ENCODE measurements at places on chromosomes 12 and 14.

GRCh38 chr12:103829092-103829491, 11.9 kb downstream of the NT5DC3 start:
- no peak for DNase-seq

GRCh38 chr12:52204095-52204930, 12.5 kb upstream of the KRT80 start:
- DNase-seq, result no peak

GRCh38 chr14:68734231-68734732, 58.6 kb downstream of the ZFP36L1 start:
- peak; percentile 72 for DNase-seq

- no peak for DNase-seq
Observed at GRCh38 chr12:64057706-64058105, 164.4 kb downstream of the KICS2 start.

DNA sequence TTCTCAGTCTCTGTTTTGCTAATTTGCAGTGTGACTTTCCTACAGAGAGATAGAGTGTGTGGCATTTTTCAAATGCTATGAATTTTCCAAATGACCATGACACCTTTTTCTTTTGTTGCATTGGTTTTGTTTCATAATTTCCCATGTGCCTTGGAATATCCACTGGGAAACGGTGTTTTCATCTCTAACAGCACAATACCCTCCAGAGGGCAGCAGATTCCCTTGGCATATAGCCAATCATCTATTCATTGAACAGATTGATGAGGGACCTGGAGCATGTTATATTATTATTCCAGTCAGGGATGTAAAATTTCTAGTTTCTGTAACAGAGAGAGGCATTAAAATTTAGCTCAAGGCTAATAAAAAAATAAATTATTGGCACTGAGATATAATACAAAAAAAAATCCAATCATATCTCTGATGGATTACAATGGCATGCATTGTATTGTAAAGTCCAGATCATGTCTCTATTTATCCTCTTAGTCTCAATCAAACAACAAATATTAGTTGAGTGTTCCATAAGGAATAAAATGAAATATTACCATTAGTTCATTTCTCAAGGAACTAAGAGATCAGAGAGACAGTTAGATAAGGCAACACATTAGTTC, 29.6 kb upstream of the NTN4 start:
- peak; percentile 3 for DNase-seq

- no peak for DNase-seq
Observed at GRCh38 chr12:107352347-107353081, 259.2 kb upstream of the CRY1 start.

DNA sequence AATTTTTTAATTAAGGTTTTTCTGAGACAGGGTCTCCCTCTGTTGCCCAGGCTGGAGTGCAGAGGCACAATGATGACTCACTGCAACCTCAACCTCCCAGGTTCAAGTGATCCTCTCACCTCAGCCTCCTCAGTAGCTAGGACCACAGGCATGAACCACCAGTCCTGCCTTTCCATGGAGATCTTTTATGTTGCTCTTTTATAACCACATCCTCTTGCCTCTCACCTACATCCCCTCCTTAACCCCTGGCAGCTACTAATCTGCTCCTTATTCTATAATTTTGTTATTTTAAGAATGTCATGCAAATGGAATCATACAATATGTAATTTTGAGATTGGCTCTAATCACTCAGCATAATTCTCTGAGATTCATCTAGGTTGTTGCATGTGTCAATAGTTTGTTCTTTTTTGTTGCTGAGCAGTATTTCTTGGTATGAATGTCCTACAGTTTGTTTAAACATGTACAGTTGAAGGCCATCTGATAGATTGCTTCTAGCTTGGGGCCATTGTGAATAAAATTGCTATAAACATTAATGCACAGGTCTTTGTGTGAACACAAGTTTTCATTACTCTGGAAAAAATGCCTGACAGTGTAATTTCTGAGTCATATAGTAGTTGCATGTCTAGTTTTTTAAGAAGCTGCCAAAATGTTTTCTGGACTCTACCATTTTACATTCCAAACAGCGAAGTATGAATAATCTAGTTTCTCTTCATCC, 249.2 kb upstream of the AMIGO2 start:
- peak; percentile 18 for DNase-seq

- no peak for DNase-seq
Observed at GRCh38 chr12:105427883-105428282, 97.4 kb downstream of the C12orf75 start.

DNA sequence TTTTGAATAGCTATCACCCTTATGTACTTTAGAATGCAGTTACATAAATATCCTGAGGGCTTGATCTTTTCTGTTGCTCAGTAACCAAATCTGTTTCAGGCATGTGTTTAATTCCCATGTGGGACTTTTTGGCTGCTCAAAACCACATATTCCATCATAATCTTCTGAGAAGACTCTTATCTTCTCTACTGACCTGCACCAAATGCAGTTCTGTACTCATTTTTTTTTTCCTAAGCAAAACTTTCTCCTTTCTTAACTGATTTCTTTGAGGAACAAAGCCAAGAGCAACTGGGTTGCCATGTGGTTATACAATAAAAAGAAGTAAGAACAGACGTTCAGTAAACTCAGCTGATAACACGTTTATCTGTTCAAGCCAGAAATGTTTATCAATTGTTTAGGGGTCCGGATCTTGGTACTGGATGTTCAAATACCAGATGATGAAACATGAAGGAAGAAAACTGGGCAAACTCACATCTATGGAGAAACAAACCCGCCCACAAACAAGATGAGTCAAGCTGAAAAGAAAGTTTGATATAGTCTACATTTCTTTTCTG, 50.1 kb downstream of the TMEM132C start:
- no peak for DNase-seq

- DNase-seq, result peak; percentile 72
Observed at GRCh38 chr12:70366581-70367257, 629 bp downstream of the KCNMB4 start.

GRCh38 chr12:114666746-114667668, 17.0 kb downstream of the TBX3 start:
- no peak for DNase-seq

- no peak for DNase-seq
Observed at GRCh38 chr14:100668352-100668751, 58.3 kb upstream of the DLK1 start.

- no peak for DNase-seq
Observed at GRCh38 chr14:61647704-61648103, 47.6 kb upstream of the HIF1A start.

DNA sequence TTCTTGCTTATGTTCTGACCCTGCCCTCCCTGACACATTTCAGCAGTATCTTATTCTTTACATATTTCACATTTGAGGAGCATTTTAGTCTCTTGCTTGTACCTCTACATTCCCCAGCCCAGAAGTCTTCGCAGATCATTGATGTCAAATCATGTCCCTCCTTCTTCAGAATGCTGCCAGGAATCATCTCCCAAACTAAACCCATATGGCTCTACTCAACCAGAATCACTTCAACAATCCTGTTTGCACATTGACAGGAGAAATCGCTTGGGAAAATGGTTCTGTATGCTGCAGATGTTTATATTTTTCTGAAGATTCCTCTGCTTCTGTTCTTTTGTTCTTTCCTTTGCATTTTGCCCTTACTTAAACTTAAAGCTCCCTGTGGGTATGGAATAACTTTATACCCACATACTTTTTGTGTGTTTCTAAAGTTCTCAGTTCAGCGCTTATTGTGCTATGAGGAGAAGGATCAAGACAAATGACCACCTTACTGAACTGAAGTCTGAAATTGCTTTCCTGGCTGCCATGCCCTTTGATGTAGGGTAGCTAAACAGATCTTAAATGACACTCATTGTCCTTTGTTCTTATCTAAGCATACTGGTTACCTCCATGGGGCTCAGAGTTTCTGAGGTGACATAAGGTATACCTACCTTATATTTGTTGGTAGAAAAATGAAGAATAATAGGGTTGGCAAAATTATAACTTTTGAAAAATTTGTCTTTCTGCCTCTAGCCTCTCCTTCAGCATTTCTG, 134.6 kb downstream of the SLC25A21 start:
- DNase-seq, result no peak

- DNase-seq, result no peak
Observed at GRCh38 chr12:63068857-63069442, 82.1 kb downstream of the AVPR1A start.

DNA sequence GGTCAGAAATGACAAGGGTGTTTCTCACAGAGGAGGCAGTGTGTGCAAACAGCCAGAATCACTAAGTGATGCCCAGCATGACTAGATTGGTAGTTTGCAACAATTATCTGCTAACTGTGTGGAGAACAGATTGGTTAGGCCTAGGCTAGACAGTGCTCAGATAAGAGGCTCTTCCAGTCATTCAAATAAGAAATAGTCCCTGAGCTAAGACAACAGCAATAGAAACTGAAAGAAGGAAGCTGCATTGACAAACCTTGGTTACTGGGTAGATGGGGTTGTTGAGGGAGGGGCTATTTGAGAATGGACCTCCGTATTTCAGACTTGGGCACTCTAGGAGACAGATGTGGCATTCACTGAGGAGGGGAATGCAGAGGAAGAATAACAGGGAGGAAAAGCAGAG, 255.0 kb upstream of the NPAS3 start:
- DNase-seq, result no peak

GRCh38 chr14:28785096-28785952, 18.7 kb downstream of the FOXG1 start:
- DNase-seq, result no peak

- DNase-seq, result no peak
Observed at GRCh38 chr14:79809849-79810612, 401.3 kb downstream of the DIO2 start.

GRCh38 chr14:85824526-85824925, 294.6 kb downstream of the FLRT2 start:
- DNase-seq, result no peak

DNA sequence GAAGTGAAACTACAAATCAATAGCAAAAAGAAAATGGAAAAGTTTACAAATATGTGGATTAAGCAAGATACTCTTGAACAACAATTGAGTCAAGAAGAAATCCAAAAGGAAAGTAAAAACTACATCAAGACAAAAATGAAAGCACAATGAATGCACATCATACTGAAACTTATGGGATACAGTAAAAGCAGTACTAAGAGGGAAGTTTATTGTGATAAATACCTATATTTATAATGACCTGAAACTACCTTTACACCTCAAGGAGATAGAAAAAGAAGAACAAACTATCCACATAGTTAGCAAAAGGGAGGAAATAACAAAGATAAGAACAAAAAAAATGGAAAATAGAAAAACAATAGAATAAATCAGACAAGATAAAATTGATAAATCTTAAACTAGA, 375.0 kb downstream of the TRHDE start:
- DNase-seq, result no peak

DNA sequence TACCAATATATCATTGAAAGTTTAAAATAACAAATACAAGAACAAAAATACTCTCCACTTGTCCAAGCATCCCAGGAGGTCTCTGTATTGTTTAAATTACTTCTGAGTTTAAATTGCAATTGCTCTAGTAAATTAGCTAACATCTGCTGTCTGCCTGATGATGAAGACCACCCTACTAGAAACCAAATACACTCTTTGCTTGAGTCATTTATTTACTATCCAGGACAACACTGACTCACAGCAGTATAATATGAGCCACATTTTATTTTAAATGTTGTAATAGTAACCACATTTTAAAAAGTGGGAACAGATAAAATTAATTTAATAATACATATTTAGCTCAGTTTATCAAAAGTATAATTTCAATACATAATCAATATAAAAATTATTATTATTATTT, 62.9 kb upstream of the EEA1 start:
- DNase-seq, result no peak

DNA sequence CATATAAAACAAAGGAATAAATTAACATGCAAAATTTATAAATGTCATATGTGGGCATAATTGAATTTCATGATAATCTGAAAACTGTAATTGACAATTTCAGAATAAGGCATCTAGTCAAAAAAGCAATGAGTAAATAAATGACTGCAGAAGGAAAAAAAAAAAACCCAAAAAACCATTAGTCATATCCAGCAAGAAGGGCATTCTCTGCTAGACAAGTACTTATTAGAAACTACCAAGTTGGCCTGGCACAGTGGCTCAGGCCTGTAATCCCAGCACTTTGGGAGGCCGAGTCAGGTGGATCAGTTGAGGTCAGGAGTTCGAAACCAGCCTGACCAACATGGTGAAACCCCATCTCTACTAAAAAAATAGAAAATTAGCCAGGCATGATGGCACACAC, 17.5 kb downstream of the ZCRB1 start:
- DNase-seq, result no peak

DNA sequence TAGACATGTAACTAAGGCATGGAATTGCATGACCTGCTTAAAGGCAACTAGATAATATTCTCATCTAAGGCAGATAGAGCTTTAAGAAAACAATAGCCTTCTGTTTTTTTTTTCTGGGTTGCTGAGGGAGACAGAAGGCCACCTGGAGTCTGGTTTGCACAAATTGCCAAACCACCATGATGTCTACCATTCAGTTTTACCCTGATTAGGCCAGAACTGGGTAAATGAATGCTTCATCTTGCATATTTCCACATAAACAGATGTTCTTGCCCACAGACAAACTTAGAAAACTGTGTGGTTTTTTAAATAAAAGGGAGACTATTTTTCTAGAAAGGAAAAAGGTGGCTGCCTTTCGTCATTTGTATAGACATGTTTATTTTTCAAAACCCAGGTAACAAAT, 278.7 kb upstream of the PRICKLE1 start:
- no peak for DNase-seq

DNA sequence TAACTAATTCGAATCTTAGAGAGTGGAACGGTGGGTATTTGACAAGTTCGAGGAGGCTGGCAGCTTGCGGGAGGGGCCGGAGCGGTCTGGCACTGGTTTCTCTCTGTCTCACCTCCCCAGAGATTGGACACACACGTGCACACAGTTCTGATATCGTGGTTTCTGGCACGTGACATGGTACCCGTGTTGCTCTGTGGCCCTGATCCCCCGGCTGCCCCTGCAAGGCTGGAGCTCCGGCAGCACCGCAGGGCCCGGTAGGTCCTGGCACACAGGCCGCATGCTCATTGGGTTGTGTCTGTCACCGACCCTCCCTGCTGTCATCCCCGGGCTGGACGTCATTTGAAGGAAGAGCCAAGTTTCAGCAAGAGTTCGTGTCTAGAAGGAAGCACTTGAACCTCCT, 82.7 kb downstream of the PPP2R5C start:
- no peak for DNase-seq

GRCh38 chr12:27981874-27982273, 9.3 kb upstream of the PTHLH start:
- DNase-seq, result no peak

GRCh38 chr14:24252289-24253124, 10.1 kb upstream of the TINF2 start:
- no peak for DNase-seq

DNA sequence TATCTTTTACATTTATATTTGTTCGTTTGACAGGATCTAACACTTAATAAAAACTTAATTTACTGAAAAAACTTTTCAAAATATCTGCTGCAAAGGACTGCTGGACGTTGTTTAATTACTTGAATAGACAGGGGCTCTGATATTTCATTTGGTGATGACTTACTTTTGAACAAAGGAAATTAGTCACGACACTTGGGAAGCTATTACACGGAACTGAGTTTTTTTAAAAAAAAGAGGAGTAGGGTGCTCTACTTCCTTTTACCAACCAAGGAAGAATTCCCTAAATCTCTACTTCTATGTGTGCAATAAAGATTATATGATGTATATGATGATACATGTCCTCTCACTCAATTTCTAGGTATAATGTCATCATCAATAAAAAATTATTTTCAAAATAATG, 4.7 kb downstream of the FGD6 start:
- no peak for DNase-seq

Measured in CD4-positive, alpha-beta T cell treated with Interleukin-6 for 4 hours (primary cell).